Karpas-422 (cell line): ENCODE measurements at places on chromosomes 2 and 18.
A peak's percentile ranks its signal among the peaks of the same experiment; 100 is the strongest.

DNA sequence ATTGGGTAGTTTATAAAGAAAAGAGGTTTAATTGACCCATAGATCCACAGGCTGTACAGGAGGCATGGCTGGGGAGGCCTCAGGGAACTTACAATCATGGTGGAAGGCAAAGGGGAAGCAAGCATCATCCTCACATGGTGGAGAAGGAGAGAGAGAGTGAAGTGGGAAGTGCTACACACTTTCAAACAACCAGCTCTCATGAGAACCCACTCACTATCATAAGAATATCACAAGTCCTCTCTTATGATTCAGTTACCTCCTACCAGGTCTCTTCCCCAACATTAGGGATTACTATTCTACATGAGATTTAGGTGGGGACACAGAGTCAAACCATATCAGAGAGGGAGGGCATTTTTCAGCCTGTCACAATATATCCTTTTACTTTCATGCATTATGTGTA, 22.7 kb upstream of the DOCK10 start:
- no peaks in the 10 kb centered on the region for H3K36me3 ChIP-seq
- no peaks in the 10 kb centered on the region for H3K27me3 ChIP-seq
- H3K4me1 ChIP-seq, result no peaks in the 10 kb centered on the region
- no peak for DNase-seq
- no peak overlapping the region for H3K27ac ChIP-seq

DNA sequence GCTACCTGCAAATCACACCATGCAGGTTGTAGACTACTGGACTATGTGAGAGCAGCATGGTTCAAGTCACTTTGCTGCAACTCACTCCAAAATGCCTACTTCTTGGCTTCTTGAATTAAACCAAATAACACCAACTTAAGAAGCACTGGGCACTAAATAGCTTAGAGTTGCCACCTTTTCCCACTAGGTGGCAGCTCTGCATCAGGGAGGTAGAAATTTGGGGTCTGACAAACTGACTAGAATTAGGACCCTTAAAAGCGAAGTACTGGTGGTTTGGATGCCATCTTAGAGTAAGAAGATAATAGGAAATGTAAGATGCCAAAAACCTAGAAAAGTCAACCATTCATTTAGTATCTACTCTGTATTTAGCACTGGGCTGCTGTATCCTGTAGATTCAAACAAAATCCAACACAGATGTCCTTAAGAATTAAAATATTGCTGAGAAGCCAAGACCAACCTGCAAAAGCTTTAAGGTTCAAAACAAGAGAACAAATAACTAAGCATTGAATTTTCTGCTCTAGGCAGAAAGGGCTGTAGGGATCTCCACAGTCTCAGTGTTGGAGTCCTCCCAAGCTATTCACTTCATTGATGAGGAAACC, 65.5 kb downstream of the CCBE1 start:
- no peak overlapping the region for H3K27ac ChIP-seq
- no peaks in the 10 kb centered on the region; the same call in 1 of the 2 replicates for H3K27me3 ChIP-seq
- no peaks in the 10 kb centered on the region for H3K36me3 ChIP-seq
- no peaks in the 10 kb centered on the region for H3K4me1 ChIP-seq
- DNase-seq, result peak; percentile 62

- no peaks in the 10 kb centered on the region for H3K27me3 ChIP-seq
- no peaks in the 10 kb centered on the region for H3K4me1 ChIP-seq
- H3K36me3 ChIP-seq, result no peaks in the 10 kb centered on the region
- H3K27ac ChIP-seq, result no peak overlapping the region
- DNase-seq, result no peak
These were observed 43.7 kb downstream of the PAX3 start for GRCh38 chr2:222255090-222255489.

DNA sequence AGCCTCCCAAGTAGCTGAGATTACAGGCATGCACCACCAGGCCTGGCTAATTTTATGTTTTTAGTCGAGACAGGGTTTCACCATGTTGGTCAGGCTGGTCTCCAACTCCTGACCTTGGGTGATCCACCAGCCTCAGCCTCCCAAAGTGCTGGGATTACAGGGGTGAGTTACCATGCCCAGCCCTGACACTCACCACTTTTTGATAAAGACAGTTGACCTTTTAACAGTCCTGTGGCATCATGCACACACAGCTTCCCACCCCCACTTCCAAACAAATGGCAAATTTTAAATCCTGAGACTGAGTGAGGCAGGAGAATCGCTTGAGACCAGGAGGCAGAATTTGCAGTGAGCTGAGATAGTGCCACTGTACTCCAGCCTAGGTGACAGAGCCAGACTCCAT, 6.2 kb upstream of the DNAJB2 start:
- H3K27ac ChIP-seq, result no peak overlapping the region
- peaks cover 12% of the 10 kb centered on the region for H3K4me1 ChIP-seq
- no peaks in the 10 kb centered on the region for H3K36me3 ChIP-seq

GRCh38 chr2:176391148-176391419, 121.8 kb downstream of the MTX2 start:
- DNase-seq, result no peak
- H3K4me3 ChIP-seq, result no peak overlapping the region
- H3K4me1 ChIP-seq, result no peaks in the 10 kb centered on the region
- H3K27ac ChIP-seq, result no peak overlapping the region
- no peaks in the 10 kb centered on the region for H3K27me3 ChIP-seq

- no peak overlapping the region for H3K27ac ChIP-seq
- H3K4me1 ChIP-seq, result no peaks in the 10 kb centered on the region
- H3K4me3 ChIP-seq, result no peak overlapping the region
These were observed 64.3 kb upstream of the RBBP8 start for GRCh38 chr18:22868831-22869230.

DNA sequence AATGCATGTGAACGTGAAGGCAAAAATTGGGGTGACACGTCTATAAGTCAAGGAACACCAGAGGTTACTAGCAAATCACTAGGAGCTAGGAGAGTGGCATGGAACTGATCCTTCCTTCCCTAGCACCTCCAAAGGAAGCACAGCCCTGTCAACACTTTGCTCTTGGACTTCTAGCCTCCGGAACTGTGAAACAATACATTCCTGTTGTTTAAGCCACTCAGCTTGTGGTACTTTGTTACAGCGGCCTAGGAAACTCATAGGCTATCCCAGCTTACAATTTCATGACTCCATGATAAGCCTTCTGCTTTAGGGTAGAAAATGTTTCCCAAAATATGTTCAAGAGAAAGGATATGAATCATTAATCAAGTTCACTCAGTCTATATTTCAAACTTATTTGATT, 798.1 kb downstream of the DCDC2C start:
- no peak overlapping the region for H3K4me3 ChIP-seq

- H3K27me3 ChIP-seq, result no peaks in the 10 kb centered on the region
- H3K36me3 ChIP-seq, result no peaks in the 10 kb centered on the region
- no peak overlapping the region for H3K4me3 ChIP-seq
- DNase-seq, result no peak
These were observed 1.7 kb downstream of the IL1RL1 start for GRCh38 chr2:102313025-102313424.
